ENCODE measurements at places on chromosomes 4 and X.
A peak's percentile ranks its signal among the peaks of the same experiment; 100 is the strongest.

GRCh38 chrX:10502961-10503360 lies 117.4 kb downstream of the MID1 start:
- no peak for DNase-seq

GRCh38 chr4:139164731-139165130 lies 12.3 kb downstream of the ELF2 start:
- DNase-seq, result no peak

- no peak for DNase-seq
Measured at GRCh38 chr4:85708468-85708867, 233.5 kb downstream of the ARHGAP24 start.

- no peak for DNase-seq
Measured at GRCh38 chr4:156896527-156896926, 75.1 kb downstream of the PDGFC start.

GRCh38 chr4:156941940-156942548 lies 29.6 kb downstream of the PDGFC start:
- DNase-seq, result peak; percentile 80

All from fibroblast of mammary gland (primary cell).